ENCODE measurements at places on chromosomes 4 and X. TPM values are rescaled to one million over a fixed set of nuclear protein-coding genes. Genes with fewer than 3 reads are reported as not detected.

TRIM75 gene
- polyA plus RNA-seq, result not detected

CCNA2 gene
- 0.28 TPM for polyA plus RNA-seq

SASH3 gene
- 2.8 TPM for polyA plus RNA-seq

TMEM255A gene
- 0.18 TPM for polyA plus RNA-seq

GIMD1 gene
- polyA plus RNA-seq, result not detected

DAPP1 gene
- polyA plus RNA-seq, result 1.5 TPM

PAGE2B gene
- not detected for polyA plus RNA-seq

TMEM150C gene
- 14.4 TPM for polyA plus RNA-seq

TENM3 gene
- 2.3 TPM for polyA plus RNA-seq

TMEM31 gene
- not detected for polyA plus RNA-seq

Measured in adipose tissue (tissue), 3 donors.